ENCODE measurements at places on chromosomes 5 and 9. TPM values are rescaled to one million over a fixed set of nuclear protein-coding genes. Genes with fewer than 3 reads are reported as not detected.

DNA sequence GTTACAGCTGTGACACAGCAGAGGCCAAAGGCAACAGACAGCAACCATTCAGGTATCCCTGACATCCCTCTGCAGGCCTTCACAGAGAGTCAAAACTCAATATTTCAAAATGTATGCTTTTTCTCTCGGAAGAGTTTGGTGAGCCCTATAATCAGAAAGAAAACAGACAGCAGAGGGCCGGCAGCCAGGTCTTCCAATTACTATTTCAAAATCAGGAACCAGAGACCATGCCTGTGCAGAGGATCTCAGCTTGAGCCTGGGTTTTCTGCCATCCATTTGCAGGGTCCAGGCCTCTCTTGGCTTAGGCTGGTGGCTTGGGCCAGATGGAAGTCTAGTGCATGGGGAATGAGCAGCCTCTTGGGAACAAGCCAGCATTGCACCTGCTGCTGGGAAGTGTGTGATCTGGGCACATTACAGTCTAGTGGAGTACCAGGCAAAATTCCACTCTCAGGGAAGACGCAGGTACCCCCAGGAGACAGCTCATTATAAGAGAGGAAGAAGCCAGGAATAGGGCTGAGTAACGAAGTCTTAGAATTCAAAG lies 231.3 kb downstream of the ENC1 start:
- DNase-seq, result no peak
- no peaks in the 10 kb centered on the region for H3K27me3 ChIP-seq
- H3K4me1 ChIP-seq, result peaks cover 39% of the 10 kb centered on the region
- H3K27ac ChIP-seq, result no peak overlapping the region
- no peak overlapping the region for H3K4me3 ChIP-seq

GRCh38 chr5:80223561-80223960 lies 32.3 kb downstream of the SERINC5 start:
- no peak for DNase-seq
- no peaks in the 10 kb centered on the region for H3K36me3 ChIP-seq
- H3K27me3 ChIP-seq, result no peaks in the 10 kb centered on the region
- peaks cover 36% of the 10 kb centered on the region for H3K4me1 ChIP-seq
- no peak overlapping the region for H3K4me3 ChIP-seq

- DNase-seq, result no peak
- H3K4me3 ChIP-seq, result no peak overlapping the region
- H3K36me3 ChIP-seq, result no peaks in the 10 kb centered on the region
- no peaks in the 10 kb centered on the region for H3K4me1 ChIP-seq
- no peak overlapping the region for H3K27ac ChIP-seq
Observed at GRCh38 chr9:127693697-127694096, 13.1 kb upstream of the CFAP157 start.

The LCN15 gene
- 6.4 TPM for total RNA-seq
